CD4-positive, alpha-beta T cell treated with Interferon alpha-2 for 1 hour (primary cell): ENCODE measurements at places on chromosomes 12 and 14.

- no peak for DNase-seq
Observed at GRCh38 chr12:87120440-87120839, 864.2 kb upstream of the MGAT4C start.

- no peak for DNase-seq
Observed at GRCh38 chr14:96270565-96271420, 14.8 kb downstream of the BDKRB1 start.

- DNase-seq = peak; percentile 71
Observed at GRCh38 chr12:6167327-6168280, 32.6 kb upstream of the CD9 start.

GRCh38 chr14:56087671-56088471, 30.3 kb upstream of the PELI2 start:
- DNase-seq = no peak

GRCh38 chr14:101155575-101155974, 252.1 kb upstream of the RTL1 start:
- no peak for DNase-seq

DNA sequence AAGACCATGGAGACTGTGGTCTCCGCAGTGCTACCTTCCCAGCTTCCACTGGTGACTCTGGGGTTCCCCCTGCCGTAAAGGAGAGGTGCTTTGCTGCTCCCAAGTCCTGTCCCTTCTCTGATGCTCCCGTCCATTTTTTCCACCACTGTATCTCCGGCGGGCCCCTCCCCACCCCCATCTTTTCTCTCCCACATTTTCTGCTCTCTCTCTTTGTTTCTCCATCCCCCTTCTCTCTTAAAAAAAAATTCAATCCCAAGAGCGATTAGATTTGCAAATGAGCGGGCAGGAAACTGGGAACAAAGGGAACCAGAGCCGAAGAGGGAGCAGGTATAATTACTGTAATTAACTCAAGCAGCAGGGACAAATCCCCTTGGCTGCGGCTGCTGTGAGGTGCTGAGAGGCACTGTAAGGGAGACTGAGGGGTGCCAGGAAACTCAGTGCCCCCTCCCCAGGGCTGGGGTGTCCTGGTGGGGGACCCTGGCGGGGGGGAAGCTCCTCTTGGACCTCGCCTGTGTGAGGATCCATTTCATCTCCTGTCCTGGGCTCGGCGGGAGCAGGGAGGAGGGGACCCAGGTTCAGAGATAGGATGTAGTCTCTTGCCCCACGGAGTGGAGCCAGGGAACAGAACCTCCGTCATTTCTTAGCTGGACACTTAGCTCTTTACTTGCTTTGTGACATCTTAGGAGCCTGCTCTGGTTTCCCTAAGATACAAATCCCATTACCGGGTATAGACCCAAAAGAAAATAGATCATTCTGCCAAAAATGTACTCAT, 140.4 kb upstream of the NRXN3 start:
- no peak for DNase-seq

DNA sequence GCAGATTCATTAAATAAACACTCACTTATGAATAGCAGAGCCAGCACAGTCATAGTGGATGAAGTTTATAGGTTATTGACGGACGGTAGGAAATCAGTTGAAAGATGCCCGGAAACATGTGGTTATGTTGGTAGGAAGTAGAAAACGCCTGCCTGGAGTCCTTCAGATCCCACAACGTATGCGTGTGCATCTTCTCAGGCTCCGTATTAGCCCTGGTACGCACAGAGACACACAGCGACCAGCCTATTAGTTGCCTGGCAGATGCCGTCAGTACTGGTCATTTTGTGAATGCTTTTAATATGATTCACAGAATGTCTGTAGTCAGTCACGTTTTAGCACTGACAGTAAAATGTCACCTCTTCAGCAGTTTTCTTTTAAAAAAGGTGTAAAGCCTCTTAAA, 196.4 kb downstream of the RGS6 start:
- DNase-seq = no peak

GRCh38 chr14:90804292-90805083, 11.7 kb downstream of the TTC7B start:
- DNase-seq = no peak

GRCh38 chr12:632102-632696, 31.0 kb downstream of the NINJ2 start:
- no peak for DNase-seq

GRCh38 chr14:68639000-68639757, 153.7 kb downstream of the ZFP36L1 start:
- DNase-seq = no peak

GRCh38 chr12:49462083-49462744, 76.6 kb upstream of the KCNH3 start:
- no peak for DNase-seq

DNA sequence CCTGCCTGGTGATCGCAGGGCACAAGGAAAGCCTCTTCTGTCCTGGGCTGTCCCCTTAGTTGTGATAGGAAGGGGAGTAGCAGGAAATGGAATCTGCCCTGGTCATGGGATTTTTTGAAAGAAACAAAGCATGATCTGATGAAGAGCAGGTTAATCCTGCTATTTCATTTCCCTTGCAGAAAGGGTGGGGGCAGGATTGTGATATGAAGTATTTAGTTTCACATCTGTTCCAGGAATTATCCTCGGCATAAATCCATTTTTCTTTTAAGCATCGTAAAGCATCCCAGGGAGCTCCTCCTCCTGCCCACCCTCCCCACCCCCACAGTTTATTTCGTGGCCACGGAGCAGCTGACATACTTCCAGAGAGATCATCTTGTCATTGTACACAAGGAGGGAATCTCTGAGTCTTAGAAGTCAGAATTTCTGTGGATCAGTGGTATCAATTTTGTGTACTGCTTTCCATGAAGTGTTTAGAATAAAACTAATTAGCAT, 53.1 kb downstream of the TGFB3 start:
- no peak for DNase-seq

DNA sequence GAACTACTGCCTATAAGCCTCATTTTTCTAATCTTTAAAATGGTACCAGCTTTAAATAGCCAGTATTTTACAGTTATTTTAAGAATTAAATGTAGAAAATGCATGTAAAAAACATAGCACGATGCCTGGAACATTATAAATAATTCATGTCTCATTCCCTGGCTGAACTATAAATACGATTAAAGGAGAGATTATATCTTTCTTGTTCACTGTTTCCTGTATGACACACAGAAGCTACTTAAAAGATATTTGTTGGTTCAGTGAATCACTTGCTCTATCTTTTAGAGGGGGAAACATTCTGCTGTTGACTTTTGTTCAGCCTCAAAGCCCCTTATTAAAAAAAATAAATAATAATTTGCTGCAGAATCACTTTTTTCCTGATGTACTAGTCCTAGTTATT, 406.9 kb downstream of the LRFN5 start:
- no peak for DNase-seq

- no peak for DNase-seq
Observed at GRCh38 chr14:22623047-22623446, 21.1 kb downstream of the OR6J1 start.

- no peak for DNase-seq
Observed at GRCh38 chr12:880656-881055, 68.8 kb downstream of the RAD52 start.

GRCh38 chr12:55681142-55682077, 26.3 kb downstream of the ITGA7 start:
- no peak for DNase-seq

- no peak for DNase-seq
Observed at GRCh38 chr12:113040722-113041171, 15.8 kb upstream of the DTX1 start.

GRCh38 chr12:10178821-10179220, at the start of gene TMEM52B:
Gene TMEM52B (plus strand): TSS chr12:10179032. CDS start chr12:10179575, 543 bp downstream.
- DNase-seq = no peak

DNA sequence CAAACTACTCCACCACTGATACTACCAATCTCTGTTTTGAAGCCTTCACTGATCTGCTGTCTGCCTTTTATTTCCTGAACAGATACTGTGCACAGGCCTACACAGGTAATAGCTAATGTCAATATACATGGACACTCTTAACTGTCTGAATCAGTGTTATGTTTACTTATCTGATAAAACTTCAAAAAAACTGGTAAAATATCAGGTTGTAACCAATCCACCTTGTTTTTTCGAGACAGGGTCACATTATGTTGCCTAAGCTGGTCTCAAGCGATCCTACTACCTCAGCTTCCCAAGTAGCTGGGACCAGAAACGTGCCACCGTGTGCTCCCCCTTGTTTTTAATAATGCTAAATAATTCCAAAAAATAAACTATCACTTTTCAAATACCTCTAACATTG, 43.5 kb downstream of the HECTD1 start:
- DNase-seq = no peak

GRCh38 chr12:12979731-12980259, 20.3 kb downstream of the HEBP1 start:
- DNase-seq = no peak

- no peak for DNase-seq
Observed at GRCh38 chr14:92737206-92737605, 11.2 kb downstream of the LGMN start.

DNA sequence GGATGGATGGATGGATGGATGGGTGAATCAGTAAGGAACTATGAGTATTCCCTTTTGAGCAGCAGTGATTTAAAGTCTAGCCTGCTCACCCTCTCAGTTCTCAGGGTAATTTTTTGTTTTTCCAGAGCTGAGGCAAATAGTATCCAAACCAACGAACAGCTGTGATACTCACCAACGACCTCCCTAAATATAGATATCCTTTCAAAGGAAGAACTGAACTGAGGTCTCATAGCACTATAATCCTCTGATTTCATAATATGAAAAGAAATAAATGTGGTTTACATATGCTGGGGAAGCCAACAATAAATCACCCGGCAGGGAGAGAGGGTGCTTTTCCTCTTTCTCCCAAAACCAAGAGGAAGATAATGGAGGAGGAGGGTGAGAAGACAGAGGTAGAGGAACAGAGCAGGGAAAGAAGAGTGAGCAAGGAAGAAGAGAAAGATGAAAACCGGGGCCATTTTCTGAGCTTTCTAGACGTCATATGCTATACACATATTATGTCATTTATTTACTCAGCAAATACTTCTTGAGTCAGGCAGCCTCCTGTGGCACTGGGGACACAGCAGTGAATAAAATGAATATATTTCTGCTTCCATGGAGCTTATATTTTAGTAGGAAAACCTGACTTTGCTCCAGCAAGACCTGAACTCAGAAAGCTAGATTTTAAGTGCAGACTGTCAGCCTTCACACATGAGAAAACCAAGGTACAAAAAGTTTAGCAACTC, 710.7 kb upstream of the TBX3 start:
- DNase-seq = no peak

DNA sequence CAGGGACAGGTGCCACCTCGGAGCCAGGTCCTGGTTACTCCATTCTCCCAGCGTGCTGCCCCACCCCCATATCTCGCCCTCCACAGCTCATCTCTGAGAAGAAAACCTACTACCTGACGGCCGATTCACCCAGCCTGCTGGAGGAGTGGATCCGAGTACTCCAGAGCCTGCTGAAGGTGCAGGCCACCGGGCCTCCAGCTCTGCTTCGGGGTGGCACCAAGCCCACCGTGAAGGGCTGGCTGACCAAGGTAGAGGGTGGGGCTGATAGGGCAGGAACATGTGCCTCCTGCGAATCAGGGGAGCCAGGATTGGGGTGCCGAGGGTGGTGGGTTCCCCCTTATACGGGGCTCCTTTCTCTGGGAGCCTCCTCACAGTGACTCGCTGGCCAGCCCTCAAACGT, 25.9 kb downstream of the PIGH start:
- no peak for DNase-seq

DNA sequence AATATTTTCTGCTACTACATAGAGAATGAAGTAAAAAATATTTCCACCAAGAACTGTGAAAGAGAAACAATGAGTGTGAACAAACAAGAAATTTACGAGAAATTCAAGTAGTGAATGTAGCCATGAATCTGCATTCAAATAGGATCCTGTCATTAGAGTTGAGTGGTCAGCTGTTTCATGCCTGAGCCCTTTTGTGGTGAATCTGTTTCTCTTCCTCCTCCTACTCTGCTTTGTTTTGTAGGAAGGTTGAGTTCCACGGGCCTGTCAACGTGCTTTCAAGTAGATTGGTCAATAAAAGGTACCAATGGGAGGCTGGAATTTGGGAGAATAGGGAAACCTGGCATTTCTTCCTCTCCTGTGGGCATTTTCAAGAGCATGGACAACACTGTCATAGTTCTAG, 1749.6 kb upstream of the FLRT2 start:
- no peak for DNase-seq

- DNase-seq = no peak
Observed at GRCh38 chr12:129494766-129495165, 409.1 kb downstream of the TMEM132D start.

- DNase-seq = no peak
Observed at GRCh38 chr12:31001581-31002360, 71.9 kb upstream of the DDX11 start.
